AG08395 (cell line): ENCODE measurements at places on chromosomes 1 and 21.

DNA sequence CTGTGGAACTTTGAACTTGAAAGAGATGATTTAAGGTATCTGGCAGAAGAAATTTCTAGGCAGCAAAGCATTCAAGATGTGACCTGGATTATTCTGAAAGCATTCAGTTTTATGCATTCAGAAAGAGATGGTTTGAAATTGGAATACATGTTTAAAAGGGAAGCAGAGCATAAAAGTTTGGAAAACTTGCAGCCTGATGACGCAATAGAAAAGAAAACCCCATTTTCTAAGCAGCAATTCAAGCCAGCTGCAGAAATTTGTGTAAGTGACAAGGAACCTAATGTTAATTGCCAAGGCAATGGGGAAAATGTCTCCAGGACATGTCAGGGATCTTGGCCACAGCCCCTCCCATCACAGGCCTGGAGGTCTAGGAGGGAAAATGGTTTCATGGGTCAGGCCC lies 354.0 kb downstream of the ZNF326 start:
- DNase-seq, result no peak

- no peak for DNase-seq
These were observed 16.4 kb upstream of the KCNK1 start for GRCh38 chr1:233597489-233597901.

- no peak for DNase-seq
These were observed 11.3 kb downstream of the THEM4 start for GRCh38 chr1:151897991-151898431.

DNA sequence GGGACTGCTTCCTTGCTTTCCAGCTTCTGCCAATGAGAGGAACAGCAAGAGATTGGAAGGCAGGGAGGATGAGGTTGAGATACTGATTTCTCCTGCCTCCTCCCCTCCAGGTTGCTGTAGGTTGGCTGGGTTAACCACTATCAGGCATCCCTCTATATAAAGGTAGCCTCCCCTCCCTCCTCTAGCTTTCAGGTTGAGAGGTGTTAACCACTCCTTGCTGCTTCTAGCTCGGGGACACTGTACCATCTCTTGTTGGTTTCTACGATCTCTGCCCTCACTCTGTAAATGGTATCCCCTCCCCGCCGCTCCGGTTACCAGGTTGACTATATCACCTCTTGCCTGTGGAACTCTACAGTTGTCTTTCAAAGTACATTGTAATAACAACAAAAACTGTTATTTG lies 16.7 kb downstream of the LPAR3 start:
- DNase-seq, result no peak

DNA sequence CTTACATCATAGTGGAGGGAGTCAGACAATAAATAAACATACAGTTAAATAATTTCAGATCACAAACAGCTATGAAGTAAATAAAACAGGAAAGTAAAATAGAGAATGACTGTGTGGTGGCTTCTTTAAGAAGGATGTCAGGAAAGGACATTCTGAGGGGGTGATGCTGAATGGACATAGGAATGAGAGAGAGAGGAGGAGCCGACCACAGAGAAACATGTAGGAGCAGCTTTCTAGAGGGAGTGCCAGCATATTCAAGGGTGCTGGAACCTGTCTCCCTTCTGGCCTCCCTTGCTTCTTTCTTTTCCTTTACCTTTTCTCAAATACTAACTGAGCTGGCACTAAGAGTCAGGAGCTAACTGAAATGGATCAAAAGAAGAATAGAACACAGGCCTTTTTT lies 20.5 kb upstream of the BCL10 start:
- peak; percentile 40 for DNase-seq

- DNase-seq, result no peak
These were observed 7.8 kb downstream of the DMRTA2 start for GRCh38 chr1:50415235-50416149.

GRCh38 chr21:34808569-34809204 lies 139.9 kb downstream of the CLIC6 start:
- DNase-seq, result peak; percentile 54

DNA sequence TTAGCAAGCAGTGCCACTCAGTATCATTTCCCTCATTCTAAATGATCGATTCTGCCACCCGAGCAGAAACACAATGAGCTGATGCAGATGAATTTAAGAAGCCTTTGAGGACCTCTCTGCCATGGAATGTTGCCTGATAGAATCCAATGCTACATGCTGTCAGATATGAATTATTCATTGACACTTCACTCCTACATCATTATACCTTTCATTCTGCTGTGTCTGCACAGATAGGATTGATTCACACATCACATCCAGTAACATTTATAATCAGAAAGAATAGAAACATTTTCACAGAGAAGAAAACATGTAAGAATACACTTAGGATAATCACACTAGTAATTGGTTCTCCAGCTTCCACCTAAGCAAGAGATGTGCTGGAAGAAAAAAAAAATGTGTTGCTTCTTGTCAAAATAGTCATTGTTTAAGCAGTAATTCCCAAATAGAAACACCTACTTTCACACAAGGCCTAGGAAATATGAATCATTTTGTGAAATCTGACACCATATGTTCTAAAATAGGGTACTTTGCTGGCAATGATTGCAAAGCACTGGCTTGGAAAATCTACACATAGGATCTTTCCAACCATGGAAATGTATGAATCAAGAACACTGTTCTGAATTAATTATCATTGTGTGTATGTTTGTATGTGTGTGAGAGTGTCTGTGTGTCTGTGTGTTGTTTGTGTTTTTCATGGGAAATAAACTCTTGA lies 110.1 kb downstream of the GRIK1 start:
- DNase-seq, result no peak

- no peak for DNase-seq
These were observed 14.4 kb downstream of the HEYL start for GRCh38 chr1:39625009-39625408.

- DNase-seq, result no peak
These were observed 16.4 kb downstream of the KCNA10 start for GRCh38 chr1:110502402-110503151.

- no peak for DNase-seq
These were observed 14.9 kb downstream of the CREG1 start for GRCh38 chr1:167538657-167539056.

DNA sequence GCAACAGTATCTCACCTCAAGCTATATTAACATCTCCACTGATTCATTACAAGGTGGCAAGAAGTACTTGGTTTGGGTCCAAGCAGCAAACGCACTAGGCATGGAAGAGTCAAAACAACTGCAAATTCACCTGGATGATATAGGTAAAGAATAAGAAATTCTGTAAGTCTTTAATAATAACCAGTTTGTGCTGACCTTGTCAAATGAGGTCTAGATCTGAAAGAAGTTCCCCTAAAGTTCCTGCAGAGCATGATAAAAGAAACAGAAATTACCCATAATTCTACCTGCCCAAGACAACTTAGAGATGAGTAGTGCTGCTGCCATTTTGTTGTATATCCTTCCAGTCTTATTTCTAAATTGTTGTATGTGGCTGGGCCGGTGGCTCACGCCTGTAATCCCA lies 34.5 kb downstream of the IL23R start:
- no peak for DNase-seq
